Smooth muscle cell of bladder (primary cell): ENCODE measurements at places on chromosomes 4 and X. TPM values are rescaled to one million over a fixed set of nuclear protein-coding genes. Genes with fewer than 3 reads are reported as not detected.

Gene CENPE
- 1.7 and 2.1 TPM in 2 replicates for total RNA-seq

Gene CYLC1
- total RNA-seq: not detected in 2 replicates

Gene RNF212
- total RNA-seq: 0.28 TPM in 2 replicates

Gene XKRX
- total RNA-seq: under 0.01 TPM in 1 of 2 replicates, not detected in the other

Gene TLR3
- 2.0 and 2.7 TPM in 2 replicates for total RNA-seq

Gene ZNF674
- total RNA-seq: 5.0 and 5.4 TPM in 2 replicates

Gene SATL1
- total RNA-seq: not detected in 2 replicates

Gene RBM3
- 76.8 and 295 TPM in 2 replicates for total RNA-seq

Gene SSX1
- total RNA-seq: 0.18 TPM in 1 of 2 replicates, not detected in the other

Gene WWC2
- total RNA-seq: 26.3 and 31.2 TPM in 2 replicates

Gene PARM1
- total RNA-seq: 1.00 and 2.0 TPM in 2 replicates

Gene CENPI
- 2.8 and 3.1 TPM in 2 replicates for total RNA-seq

Gene SH3D19
- 29.2 and 35.9 TPM in 2 replicates for total RNA-seq

Gene ANOS1
- total RNA-seq: under 0.01 and 0.46 TPM in 2 replicates

Gene GPRIN3
- total RNA-seq: under 0.01 and 0.09 TPM in 2 replicates

Gene SULT1B1
- total RNA-seq: under 0.01 and 0.14 TPM in 2 replicates

Gene ESX1
- total RNA-seq: not detected in 2 replicates

Gene ARHGEF6
- 11.6 and 12.1 TPM in 2 replicates for total RNA-seq

Gene DCAF12L2
- total RNA-seq: under 0.01 TPM in 1 of 2 replicates, not detected in the other

Gene INTU
- total RNA-seq: 5.7 and 8.3 TPM in 2 replicates

Gene IL2
- total RNA-seq: not detected in 2 replicates

Gene SULT1E1
- total RNA-seq: 0.09 and 0.14 TPM in 2 replicates

Gene PPEF2
- total RNA-seq: not detected in 2 replicates

Gene TIGD2
- total RNA-seq: 12.3 and 17.5 TPM in 2 replicates

Gene ATP2B3
- total RNA-seq: under 0.01 TPM in 1 of 2 replicates, not detected in the other

Gene PTPN13
- total RNA-seq: 37.3 and 58.6 TPM in 2 replicates

Gene SLC49A3
- total RNA-seq: 2.7 and 4.8 TPM in 2 replicates

Gene HSD17B11
- total RNA-seq: 40.0 and 42.0 TPM in 2 replicates

Gene GABRE
- 34.1 and 58.4 TPM in 2 replicates for total RNA-seq

Gene MTTP
- under 0.01 and 0.09 TPM in 2 replicates for total RNA-seq

Gene ACE2
- under 0.01 and 0.09 TPM in 2 replicates for total RNA-seq

Gene LGI2
- under 0.01 TPM in 1 of 2 replicates, not detected in the other for total RNA-seq

Gene DMP1
- not detected in 2 replicates for total RNA-seq

Gene SHROOM4
- total RNA-seq: 0.28 and 1.0 TPM in 2 replicates

Gene PITX2
- 11.0 and 16.2 TPM in 2 replicates for total RNA-seq

Gene PWWP3B
- 0.74 TPM in 1 of 2 replicates, not detected in the other for total RNA-seq

Gene OPRPN
- not detected in 2 replicates for total RNA-seq

Gene DMRTC1
- not detected in 2 replicates for total RNA-seq

Gene SMPX
- not detected in 2 replicates for total RNA-seq

Gene ZBTB49
- 2.1 and 2.4 TPM in 2 replicates for total RNA-seq
